Fibroblast of upper back skin (primary cell): ENCODE measurements at places on chromosomes 2 and 18.
A peak's percentile ranks its signal among the peaks of the same experiment; 100 is the strongest.

DNA sequence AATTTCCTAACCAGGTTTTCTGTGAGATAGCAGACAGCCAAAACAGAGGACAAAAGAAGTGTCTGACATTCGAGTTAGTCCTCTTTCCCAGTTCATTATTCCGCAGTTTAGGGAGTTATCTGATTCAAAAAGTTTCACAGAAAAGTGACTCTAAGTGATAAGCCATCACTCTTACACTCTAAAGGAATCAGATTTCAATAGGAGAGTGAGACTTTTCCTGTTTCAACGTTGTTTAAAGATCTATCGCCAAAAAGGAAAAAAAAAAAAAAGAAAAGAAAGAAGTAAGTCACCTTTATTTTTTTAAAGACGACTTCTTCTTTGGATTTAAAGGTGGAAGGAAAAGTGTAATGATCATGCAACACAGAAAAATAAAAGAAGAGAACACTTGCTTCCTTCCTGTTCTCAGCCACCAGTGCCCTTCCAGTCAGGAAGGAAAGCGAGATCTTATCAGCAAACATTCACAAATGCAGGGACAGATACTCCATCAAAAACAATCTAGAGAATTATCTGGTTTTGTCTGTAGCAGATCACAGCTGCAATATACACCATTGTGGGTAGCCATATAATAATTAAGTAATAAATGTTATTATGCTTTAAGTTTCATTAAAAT is 49.8 kb downstream of the TFPI start:
- DNase-seq: no peak

DNA sequence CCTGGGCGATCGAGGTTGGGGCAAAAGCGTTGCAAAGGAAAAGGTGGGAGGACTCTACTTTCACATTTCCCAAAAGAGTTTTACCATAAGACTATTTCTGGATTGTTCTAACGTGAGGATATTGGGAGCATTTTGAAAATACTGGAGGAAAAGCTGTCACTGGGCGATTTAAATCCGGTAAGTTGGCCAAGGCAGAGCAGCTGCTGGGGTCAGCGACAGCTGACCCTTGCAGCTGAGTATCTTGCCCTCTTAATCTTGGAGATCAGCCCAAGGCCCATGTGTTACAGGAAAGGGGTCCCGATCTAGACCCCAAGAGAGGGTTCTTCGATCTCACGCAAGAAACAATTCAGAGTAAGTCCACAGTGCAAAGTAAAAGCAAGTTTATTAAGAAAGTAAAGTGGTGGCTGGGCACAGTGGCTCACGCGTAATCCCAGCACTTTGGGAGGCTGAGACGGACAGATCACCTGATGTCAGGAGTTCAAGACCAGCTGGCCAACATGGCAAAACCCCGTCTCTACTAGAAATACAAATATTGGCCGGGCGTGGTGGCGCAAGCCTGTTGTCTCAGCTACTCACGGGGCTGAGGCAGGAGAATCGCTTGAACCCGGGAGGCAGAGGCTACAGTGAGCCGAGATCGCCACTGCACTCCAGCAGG is 964 bp upstream of the ST3GAL5 start:
- DNase-seq: no peak

GRCh38 chr2:64847930-64848329 is 141.3 kb upstream of the SLC1A4 start:
- DNase-seq: no peak

- DNase-seq: no peak
Measured at GRCh38 chr18:44358402-44358801, 322.3 kb upstream of the SETBP1 start.

DNA sequence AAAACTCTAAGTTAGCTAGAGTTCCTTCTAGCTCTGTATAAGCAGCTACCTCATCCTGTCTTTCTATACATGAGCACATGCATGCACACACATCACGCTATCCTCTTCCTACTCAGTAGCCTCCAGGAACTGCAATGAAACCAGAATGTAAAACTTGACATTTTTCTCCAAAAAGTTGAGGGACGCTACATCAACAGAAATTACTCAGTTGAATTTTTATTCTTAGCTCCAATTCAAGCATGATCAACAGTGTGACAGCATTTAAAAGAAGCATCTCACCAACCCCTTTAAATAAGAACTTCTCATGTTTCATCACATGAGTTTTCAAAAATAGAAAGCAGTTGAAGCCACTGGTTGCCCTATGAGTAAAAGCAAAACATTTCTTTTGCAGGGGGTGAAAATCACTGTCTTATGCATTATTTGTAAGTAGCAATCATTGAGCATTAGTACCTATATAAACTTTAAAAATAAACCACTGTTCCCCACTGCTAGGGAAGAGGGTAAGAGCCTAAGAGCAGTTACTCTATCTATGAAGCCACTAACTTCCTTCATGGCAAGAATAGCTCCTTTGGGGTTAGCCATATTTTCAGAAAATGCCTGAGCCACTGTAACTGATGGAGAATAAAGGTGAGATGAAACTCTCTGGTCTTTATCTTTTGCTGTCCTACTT is 77.9 kb upstream of the ARL5A start:
- no peak for DNase-seq

DNA sequence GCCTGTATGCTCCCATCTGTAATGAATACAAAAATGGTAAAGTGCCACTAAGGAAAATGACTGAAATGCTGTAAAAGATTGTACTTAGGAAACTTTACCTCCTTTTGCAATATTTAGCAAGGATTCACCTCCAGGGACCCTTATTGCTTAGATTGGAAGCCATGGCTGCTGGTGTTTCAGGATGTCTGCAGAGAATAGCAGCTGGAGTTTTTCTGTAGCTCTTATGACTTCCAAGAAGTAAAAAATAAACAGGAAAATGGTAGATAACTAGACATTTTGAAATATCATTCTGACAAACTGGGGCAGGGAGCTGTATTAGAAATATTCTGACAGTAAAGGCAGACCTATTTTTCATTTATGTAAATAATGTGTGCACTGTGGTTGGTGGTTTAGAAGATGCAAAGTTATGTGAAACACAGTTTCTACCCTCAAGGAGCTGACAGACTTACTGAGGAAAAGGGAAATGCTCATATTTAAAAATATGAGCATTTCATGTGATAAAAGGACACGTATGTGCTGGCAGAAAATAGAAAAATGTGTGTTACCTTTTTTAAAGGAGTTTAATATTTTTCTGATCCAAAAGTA is 224.9 kb upstream of the BOD1L2 start:
- no peak for DNase-seq

- no peak for DNase-seq
Measured at GRCh38 chr2:43302182-43302960, 76.0 kb upstream of the ZFP36L2 start.

GRCh38 chr2:150389447-150389846 is 98.0 kb downstream of the RND3 start:
- DNase-seq: peak; percentile 77

- DNase-seq: no peak
Measured at GRCh38 chr2:169734169-169734847, 676 bp downstream of the KLHL23 start.

GRCh38 chr2:23420091-23420839 is 35.3 kb downstream of the KLHL29 start:
- no peak for DNase-seq

DNA sequence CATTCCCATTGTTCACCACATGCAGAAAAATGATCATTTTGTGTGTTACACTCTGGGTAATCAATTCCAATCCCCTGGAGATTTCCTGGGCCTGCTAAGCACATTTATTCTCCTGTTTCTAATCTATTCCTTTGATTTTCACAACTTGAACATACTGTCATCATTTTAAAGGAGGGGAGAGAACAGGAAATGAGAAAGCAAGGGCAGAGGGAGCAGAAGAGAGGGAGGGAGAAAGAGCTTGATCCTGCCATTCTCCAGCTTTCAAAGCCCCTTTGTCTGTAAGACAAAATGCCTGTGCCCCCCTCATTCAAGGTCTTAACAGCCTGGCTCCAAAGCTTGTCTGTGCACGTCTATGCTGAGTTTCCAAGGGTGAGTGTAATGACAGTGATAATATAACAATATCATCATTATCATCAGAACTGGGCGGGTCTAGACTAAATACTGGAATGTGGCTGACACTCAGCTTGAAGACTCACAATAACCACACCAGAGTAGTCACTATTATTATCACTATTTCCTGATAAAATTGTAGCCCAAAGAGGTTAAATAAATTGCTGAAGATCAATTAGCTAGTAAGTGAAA is 164.4 kb upstream of the KLHL29 start:
- DNase-seq: no peak

- DNase-seq: no peak
Measured at GRCh38 chr2:168678153-168678853, 124.1 kb upstream of the NOSTRIN start.

DNA sequence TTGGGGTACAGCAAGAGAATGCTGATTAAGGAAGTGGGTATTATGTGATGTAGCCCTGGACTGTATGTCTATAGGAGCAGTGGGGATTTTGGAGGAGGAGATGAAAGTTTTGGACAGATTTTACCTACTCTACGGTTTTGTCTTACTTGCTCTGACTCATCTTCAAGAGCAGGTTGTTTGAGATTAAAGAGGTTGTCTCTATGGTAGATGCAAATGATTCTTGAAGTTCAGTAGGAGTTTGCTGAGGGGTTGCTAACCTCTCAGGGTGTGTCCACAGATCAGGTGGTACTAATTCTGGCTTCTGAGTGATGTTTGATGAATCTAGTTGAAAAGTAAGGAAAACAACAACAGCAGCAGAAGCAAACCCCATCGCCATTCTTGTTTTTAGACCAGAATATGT is 9.7 kb upstream of the SERPINB12 start:
- no peak for DNase-seq

DNA sequence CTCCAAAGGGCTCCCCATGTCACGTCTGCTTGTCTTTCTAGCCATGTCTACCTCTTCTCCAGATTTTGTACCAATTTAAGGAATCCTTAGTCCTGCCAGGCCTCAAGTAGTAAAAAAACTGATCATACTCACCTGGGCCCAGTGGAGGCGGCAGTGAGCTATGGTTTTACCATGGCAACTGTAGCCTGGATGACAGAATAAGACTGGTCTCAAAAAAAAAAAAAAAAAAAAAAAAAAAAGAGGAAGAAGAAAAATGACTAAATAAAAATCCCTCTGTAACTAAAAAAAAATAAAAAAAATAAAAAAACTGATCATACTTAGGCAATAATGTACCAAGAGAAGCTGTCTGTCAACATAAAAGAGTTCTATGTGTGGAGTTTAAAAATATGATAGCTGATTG is 221.6 kb downstream of the NR4A2 start:
- no peak for DNase-seq

GRCh38 chr2:160343404-160343803 is 143.3 kb upstream of the ITGB6 start:
- DNase-seq: no peak

GRCh38 chr2:217866457-217866856 is 136.3 kb downstream of the TNS1 start:
- DNase-seq: no peak

DNA sequence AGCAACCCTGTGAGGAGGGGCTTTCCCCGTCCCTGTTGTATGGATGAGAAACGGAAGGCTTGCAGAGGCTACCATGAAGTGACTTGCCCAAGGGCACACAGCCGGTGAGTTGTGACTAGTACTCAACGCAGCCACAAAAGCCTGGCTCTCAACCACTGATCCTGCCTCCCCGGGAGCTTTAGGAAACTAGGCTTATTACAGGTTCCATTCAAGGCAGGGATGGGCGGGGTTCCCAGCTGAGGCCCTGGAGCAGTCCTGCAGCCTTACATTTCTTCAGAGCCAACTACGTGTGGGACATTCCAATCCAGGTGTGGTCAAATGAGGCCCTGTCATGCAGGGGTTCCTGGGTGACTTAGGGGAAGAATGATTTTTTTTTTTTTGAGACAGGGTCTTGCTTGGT is 59.6 kb downstream of the MEX3C start:
- DNase-seq: no peak

DNA sequence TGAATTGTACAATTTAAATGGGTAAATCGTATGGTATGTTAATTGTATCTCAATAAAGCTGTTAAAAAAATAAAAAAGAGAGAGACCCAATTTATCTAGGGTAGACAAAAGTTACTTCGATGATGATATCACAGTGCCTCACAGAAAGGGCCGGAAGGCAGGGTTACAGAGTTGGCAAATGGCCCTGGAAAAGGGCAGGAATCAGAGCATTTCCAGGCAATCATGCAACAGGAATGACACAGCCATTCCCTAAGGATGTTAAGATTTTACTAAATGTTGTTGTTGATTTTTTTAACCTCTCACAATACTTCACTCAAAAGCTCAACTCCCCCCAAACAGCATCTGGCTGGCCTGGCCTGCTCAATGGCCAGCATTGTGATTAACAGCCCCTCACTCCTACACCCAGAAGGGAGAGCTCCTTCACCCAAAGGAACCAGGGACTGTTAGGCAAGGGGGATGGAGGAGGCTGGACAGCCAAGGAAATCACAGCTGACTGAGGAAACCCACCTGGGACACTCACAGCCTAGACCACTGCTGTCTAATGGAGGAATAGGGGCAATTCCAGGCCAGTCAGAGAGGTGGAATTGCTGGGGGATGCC is 7.7 kb upstream of the SP100 start:
- DNase-seq: peak; percentile 82

DNA sequence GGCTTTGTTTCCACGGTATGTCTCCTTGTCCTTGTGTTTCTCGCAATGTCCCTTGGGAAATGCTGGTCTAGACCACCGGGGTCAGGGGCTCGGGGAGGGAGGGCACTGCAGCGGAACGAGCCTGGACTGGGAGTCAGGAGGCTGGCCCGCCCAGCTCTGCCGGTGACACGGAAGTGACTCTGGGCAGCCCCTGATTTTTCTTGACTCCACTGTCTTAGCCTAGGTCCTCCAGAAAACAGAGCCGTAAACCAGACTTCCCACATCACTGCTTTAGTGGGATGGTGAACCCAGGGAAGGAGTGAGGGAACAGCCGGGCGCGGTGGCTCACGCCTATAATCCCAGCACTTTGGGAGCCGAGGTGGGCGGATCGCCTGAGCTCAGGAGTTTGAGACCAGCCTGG is 144.2 kb downstream of the ASB1 start:
- no peak for DNase-seq

- DNase-seq: no peak
Measured at GRCh38 chr2:185531721-185532120, 206.9 kb upstream of the FSIP2 start.

- peak; percentile 47 for DNase-seq
Measured at GRCh38 chr2:208265371-208265800, 669 bp upstream of the PIKFYVE start.

DNA sequence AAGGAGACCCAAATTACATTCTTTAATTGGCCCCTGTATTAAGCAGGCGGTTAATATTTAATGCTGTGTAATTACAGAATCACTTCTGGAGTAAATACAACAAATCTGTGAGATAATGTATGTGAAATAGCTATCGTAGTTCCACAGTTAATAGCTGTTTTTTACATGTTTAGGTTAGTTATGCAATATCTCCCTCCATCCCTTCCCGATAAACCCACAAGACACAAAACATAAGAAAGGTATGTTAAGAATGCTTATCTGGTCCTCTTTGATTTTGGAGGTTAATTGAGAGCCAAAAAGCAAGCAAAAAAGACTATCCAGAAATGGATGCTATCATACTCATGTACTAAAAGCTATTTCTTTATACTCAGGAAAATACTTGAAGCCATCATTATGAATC is 49.1 kb downstream of the ZNF638 start:
- DNase-seq: peak; percentile 63

DNA sequence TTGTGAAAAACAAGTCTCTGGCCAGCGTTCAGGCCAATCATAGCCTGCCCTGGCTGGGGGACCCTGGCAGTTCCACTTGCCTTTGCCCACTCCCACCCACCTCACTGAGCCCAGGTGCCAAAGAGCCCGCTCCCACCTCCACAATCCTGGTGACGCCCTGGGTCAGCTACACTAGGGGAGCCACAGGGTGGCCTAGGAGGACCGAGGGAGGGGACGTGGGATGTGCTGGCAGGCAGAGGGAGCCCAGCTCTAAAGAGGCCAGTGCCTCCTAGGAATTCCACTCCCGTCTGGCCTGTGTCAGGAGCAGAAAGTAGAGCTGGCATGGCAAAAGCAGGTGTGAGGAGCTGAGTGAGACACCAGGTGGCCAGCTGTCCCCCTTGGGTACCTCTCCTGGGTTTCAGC is 49.3 kb downstream of the TNS1 start:
- DNase-seq: no peak
